ENCODE measurements at places on chromosomes 16 and 17.

GRCh38 chr17:75877752-75878173 lies 618 bp downstream of the TRIM47 start:
- DNase-seq, result peak; percentile 73

- no peak for DNase-seq
Observed at GRCh38 chr16:4081047-4081446, 35.2 kb downstream of the ADCY9 start.

DNA sequence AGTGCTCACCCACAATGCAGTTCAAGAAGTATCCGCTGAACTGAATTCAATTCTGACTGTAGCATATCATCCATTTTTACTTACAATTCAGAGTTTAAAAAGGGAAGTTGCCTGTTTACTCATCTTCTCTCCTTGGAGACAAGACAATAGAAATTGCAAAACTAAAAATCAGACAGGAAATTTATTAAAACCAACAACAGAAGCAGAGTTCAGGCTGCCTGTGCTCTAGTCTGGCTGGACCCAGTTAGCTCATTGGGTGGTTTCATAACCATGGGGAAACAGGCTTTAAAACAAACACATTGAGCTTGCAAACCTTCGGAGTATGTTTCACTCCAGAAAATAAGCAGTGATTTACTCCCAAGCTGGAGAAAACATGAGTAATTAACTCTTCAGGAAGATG lies 321.4 kb downstream of the GRIN2A start:
- DNase-seq, result no peak

DNA sequence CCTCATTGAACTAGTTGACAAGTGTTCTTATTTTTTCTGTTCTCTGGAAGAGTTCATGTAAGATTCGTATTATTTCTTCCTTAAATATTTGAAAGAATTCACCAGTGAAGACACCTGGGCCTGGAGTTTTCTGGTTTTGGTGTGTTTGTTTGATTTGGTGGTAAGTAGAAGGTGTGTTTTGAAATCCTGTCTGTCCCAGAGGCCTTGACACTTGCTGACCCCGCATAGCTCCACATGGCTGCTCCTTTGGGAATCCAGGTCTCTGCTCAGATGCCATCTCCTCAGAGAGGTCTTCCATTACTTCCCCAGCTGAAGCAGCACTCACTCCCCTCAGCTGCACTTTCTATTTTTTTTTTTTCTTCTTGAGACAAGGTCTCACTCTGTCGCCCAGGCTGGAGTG lies 5.7 kb upstream of the NUP93 start:
- DNase-seq, result no peak

- no peak for DNase-seq
Observed at GRCh38 chr17:2703181-2703580, 8.4 kb downstream of the CLUH start.

DNA sequence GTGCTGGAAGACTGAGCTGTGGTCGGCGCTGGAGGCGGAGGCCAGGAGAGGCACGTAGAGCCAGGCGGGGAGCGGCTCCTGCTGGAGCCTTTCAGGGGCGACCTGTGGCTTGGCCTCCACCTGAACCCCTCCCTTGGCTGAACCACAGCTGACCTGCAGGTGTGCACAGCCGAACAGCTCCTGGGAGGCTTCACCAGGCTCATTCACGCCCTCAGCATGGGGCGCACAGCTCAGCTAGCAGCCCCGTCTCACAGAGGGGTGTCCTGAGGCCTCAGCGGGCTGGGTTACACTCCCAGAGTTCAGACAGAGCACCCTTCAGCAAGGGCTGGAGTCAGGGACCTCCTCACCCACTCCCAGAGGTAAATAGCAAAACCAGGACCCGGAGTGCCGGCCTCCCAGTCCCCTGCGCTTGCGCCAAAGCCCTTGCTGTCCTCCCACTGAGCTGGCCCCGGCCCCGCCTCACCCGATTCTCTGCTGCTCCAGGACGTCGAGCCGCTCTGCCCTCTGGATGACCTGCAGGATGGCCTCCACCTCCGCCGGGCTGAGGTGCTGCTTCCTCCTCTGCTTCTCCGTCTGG lies 31.7 kb downstream of the RPH3AL start:
- no peak for DNase-seq

DNA sequence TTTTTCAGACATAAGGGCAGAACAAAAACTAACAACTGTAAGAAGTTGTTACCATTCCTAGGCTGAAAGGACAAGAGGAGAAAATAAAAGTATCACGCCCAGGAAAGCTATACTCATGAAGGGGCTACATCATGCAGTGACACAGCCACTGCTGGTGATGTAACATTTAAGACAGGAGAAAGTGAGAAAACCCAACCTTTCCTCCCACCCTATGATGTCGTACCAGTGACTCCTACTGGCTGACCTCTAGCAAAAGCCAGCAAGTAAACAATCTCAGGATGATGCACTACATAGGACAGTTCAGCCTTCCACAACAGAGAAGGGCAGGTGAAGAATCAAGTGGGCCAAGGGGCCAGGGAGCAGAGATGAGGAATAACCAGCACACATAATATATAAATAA lies 14.0 kb upstream of the OR1E2 start:
- DNase-seq, result no peak

DNA sequence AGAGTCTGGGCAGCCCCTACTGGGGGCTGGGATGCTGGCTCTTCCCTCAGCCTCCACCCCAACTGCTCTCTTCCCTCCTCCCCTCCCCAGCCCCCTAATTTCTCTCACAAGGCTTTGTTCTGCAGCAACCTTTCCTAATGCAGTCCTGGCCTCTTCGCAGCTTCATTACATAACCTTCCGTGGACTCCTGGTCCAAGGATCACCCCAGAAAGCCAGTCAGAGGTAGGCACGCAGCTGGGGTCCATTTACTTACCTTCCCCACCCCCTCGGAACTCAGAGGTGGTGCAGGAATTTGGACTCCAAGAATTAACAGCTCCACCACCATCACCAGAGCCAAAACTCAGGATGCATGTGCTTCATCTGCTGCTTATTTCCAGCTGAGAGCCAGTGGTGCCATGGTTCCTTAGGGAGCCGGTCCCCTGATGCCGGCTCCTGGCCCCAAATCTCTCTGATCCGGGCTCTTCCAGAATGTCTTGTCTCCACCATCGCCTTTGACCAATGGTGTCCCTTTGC lies 40.9 kb downstream of the MAPT start:
- DNase-seq, result no peak

DNA sequence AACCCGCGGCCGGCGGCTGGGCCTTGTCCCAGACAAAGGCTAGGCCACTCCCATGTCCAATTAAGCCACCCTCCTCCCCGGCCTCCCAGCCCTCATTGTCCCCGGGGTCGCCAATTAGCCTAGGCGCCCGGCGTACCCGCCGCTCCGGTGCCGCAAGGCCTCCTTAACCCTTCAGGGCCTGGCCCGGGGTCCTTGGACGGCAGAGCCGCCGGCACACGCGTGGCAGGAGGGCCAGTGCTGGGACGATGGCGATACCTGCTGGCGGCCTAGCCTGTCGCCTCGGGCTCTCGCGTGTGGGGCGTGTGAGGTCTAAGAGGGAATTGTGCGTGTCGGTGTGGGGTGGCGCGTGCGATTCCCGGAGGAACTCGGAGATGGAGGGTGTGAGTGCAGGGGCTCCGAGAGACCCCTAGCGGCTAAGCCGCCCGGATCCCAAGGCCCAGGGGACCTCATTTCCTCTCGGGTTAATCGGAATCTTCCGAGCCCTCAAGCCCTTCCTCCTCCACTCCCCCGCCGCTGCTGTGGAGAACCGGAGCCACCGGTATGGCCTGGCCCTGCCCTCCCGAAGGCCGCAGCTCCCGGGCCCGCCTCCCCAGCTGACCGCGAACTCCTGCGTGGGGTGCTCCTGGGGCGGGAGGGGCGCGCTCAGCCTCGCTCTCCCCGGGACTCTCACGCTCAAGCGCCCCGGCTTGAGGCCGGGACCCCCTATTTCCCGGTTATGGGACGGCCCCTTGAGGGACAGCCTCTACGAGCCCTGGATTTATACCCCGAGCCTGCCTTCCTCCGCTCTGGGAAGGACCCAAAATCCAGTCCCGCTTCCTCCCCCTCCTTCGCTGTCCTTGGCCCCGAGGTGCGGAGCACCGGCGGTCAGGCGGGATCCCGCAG lies 11.9 kb downstream of the TBX2 start:
- DNase-seq, result peak; percentile 51

GRCh38 chr17:1447052-1447451 lies 9.0 kb downstream of the CRK start:
- no peak for DNase-seq

GRCh38 chr17:67503739-67504138 lies 126.7 kb downstream of the PITPNC1 start:
- no peak for DNase-seq
